ENCODE measurements at places on chromosomes 1 and 21. TPM values are rescaled to one million over a fixed set of nuclear protein-coding genes. Genes with fewer than 3 reads are reported as not detected.

DNA sequence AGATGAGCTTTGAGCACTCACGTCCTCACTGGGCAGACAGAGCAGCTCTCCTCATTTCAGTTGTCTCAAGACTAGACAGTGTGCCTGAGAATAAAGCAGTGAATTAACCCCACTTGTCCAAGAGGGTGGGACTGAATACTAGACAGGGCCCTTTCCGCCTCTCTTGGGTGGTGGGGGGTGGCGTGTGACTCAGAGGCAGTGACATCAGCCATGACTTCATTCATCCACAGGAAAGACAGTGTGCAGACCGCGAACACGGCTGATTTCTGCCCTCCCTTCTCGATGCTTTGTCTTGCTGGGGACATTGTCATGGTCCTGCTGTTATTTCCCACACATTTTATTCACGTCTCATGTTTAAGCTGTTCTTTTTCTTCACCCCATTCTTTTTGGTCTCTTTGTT is 64.9 kb downstream of the FGGY start:
- DNase-seq = no peak

- DNase-seq = no peak
These were observed 259 bp downstream of the KCNT2 start for GRCh38 chr1:196607981-196608380.

- DNase-seq = no peak
These were observed 153.8 kb downstream of the PTPRU start for GRCh38 chr1:29390075-29390474.

DNA sequence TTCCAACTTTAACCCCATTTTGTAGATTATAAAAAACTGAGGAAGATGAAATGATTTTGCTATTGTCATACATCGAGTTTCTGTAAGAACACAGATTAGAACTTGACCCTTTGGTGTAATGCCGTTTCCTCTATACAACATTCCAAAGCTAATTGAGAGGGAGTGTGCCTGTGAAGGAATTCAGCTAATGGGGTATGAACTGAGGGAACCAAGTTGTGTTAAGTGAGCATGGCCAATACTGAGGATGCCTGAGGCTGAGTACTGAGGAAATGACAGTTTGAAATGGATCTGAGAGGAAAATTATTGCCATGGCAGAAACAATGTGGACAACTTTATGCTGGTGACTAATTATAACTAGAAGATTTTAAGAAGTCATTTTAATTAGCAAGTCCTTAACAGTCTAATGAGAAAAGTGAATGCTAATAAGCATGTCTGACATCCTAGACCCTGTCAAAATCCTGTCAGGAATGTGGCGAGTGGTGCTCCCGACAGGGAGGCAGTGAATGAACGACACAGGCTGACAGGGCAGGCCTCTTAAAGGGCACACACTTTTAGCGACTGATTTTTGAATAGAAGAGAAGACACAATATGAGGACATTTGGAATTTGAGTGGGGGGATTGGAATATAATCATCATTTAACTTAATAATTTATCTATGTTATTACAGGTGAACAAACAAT is 262.5 kb downstream of the HLX start:
- DNase-seq = no peak

- no peak for DNase-seq
These were observed 12.3 kb upstream of the SDC3 start for GRCh38 chr1:30920827-30921226.

GRCh38 chr1:198179556-198179981 is 22.8 kb downstream of the NEK7 start:
- no peak for DNase-seq

DNA sequence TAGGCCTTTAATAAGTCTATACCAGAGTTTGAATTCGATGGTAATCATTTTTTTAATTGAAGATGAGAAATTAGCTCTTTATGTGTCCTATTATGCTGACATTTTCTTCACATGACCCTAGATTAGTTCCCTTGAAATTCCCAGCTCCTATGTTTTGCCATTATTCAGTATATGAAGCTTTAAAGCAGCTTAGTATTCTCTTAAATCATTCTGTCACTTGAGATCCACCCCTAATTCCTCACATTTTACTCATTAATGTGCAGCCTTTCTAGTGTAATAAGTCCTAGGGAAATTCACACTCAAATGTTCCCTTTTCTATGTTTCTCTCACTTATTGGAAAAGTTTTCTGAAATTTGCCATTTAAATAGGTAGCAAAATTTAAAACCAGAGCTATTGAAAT is 704.5 kb upstream of the B3GALT2 start:
- DNase-seq = no peak

DNA sequence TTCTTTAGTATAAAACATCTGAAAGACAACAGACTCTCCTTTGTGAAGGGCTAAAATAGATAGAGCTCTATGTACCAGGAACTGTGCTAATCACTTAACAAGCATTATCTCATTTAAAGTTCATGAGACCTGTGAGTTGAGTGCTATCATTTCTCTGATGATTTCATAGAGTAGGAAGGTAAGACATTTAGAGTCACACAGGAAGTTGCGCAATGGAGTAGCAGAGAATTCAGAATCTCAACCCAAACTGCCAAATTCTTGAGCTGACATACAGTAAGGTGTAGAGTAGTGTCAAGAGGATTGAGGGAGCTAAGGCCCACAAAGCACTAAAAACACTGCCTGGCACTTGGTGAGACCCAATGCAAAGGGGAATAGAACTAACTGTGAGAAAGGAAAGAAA is 384.3 kb downstream of the NTNG1 start:
- no peak for DNase-seq

GRCh38 chr1:45266151-45266801 is 59.9 kb upstream of the ZSWIM5 start:
- DNase-seq = peak; percentile 71

GRCh38 chr1:230543085-230543484 is 99.2 kb upstream of the COG2 start:
- no peak for DNase-seq

GRCh38 chr1:119139403-119139802 is 1.1 kb downstream of the WARS2 start:
- DNase-seq = no peak

- no peak for DNase-seq
These were observed 4.3 kb downstream of the TP73 start for GRCh38 chr1:3656450-3657095.

DNA sequence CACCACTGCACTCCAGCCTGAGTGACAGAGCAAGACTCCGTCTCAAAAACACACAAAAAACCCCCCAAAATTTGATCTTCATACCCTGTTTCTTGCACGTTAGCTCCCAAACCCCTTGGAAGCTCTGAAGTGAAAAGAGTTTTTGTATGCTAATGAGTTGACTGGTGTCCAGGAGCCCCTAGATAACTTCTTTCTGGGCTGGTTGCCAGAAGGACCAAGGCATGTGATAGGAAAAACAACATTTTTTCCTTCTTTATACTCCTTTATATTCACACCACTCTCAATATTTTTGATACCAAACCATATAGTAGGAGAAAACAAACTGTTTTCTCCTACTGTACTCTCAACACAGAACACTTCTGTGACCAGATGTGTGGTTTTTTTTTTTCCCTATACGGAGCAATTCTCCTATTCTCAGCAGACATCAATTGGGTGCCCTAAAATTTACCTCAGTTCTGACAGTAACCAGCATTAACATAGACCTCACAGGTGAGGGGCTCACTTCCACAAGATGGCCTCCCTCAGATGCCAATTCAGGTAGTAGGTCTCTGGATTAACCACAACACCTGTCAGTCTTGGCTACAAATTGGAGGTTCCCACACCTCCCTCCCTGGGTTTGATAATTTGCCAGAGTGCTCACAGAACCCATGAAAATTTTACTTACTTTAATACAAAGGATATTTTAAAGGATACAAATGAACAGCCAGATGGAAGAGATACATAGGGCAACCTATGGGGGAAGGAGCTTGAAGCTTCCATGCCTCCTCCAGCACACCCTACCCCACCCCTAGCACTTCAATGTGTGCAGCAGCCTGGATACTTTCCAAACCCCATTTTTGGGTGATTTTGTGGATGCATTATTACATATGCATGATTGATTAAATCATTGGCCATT is 25.6 kb downstream of the ZYG11B start:
- DNase-seq = no peak

- no peak for DNase-seq
These were observed 6.6 kb downstream of the ZBTB18 start for GRCh38 chr1:244057474-244058385.

GRCh38 chr1:175481126-175482070 is 262.0 kb downstream of the TNR start:
- DNase-seq = no peak

DNA sequence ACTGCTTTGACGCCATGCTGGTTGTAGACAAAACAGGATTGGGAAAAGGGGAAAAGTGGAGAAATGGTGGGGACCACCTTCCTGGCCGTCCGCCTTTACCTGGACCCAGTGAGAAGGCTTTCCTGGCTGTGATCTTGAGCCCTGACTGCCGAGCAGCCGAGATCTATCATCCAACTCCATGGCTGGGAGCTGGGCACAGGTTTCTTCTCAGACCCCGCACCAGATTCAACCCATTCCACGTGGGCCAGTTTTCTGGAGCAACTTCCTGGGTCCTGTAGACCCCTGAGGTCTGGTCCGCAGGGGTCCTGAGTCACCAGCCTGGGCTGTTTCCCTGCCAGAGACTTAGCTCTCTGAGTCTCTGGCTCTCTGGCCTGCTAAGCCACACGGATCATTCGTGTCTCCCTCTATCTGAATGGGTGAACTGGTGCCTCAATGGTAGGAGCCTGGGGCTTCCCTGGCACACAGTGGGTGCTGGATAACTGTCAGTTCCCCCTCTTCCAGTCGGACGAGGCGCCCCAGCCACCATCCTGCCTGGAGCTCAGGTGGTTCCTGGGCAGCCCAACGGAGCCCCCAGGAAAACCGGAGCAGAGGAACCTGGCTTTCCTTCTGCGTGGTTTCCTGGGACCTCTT is 4.5 kb upstream of the NPHP4 start:
- DNase-seq = no peak

DNA sequence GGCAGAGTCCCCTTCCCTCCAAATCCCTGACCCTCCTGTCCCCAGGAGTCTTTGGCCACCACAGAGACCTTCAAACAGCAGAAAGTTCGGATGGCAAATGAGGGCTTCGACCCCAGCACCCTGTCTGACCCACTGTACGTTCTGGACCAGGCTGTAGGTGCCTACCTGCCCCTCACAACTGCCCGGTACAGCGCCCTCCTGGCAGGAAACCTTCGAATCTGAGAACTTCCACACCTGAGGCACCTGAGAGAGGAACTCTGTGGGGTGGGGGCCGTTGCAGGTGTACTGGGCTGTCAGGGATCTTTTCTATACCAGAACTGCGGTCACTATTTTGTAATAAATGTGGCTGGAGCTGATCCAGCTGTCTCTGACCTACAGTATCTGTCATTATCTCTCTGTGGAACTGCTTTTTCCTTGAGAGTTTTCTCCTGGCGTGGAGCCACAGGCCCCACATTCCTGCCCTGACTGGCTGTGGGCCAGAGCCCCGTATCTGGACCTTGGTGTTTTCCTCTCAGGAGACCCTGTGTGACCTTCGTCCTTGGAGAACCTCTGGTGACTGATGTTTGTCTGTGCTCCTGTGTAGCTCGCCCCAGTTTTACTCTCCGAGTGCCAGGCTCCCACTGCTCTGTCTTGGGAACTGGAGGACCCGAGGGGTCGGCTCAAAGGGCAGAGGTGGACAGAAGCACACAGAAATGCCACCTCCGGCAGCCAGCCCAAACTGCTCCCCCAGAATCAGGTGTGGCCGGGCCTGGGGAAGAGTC is 4.8 kb downstream of the SLC27A3 start:
- no peak for DNase-seq

- DNase-seq = no peak
These were observed 38.1 kb downstream of the TNFRSF9 start for GRCh38 chr1:7902478-7903085.

GRCh38 chr1:29974316-29974724 is 738.0 kb downstream of the PTPRU start:
- DNase-seq = no peak

DNA sequence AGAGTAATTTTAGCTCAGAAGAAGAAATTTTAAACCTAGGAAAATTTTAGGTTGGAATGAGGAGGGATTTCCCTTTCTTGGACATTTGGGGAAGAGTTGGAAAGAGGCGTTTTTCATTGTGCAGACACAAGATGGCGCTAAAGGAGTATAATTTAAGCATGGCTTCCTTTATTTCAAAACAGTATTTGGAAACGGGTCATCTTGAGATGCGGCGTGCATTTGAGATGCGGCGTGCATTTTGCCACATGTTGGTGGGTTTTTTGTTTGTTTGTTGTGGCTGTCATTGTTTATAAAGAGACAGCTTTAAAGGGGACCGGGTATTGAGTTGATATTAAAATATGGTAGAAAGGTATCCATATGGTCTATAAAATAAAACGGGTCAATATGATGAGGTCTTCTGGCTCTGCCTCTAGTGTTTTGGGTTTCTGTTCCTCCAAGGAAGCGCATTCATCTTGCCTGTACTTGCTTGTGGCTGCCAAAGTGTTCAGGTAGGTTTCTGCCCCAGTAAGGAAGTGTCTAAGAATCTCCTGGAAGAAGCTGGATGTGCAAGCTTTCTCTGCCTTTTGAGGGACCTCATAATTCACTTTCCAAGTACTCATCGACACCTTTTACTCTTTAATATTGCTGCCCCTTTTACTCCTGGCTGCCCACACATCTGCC is 210.3 kb downstream of the SLC35F3 start:
- DNase-seq = peak; percentile 62

GRCh38 chr1:61247051-61247825 is 164.9 kb downstream of the NFIA start:
- DNase-seq = no peak

DNA sequence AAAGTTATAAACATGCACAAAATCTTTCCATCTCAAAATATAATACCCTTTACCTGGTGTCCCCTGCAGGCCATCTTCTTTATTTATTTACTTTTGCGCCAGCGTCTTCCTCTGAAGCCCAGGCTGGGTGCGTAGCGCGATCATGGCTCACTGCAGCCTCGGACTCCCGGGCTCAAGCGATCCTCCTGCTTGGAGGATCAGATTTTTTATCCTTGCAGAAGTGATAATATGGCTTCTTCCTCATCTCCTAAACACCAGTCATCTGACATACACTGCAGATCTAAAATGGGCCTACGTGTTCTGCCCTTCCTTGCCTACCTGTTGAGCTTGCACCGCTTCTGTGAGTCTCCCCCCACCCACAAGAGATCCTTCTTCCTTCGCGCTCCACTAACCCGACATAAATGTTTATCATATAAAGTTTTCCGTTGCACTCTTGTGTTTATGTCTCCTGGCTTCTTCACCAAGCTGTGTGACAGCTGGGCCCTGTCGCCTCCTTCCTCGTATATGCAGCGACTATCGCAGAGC is 506 bp upstream of the SRP9 start:
- DNase-seq = no peak

LCK gene
- 0.74 TPM for total RNA-seq

CELA2A gene
- total RNA-seq = not detected

MLLT11 gene
- total RNA-seq = 3.5 TPM

NTPCR gene
- 27.3 TPM for total RNA-seq

BSND gene
- not detected for total RNA-seq

OR6F1 gene
- not detected for total RNA-seq

OVAAL gene
- 0.70 TPM for total RNA-seq

CD5L gene
- total RNA-seq = not detected

ITLN1 gene
- total RNA-seq = 1,064 TPM

XCL1 gene
- total RNA-seq = 0.39 TPM

CLCNKA gene
- total RNA-seq = 0.20 TPM

ANKRD65 gene
- total RNA-seq = 2.4 TPM

FMO3 gene
- total RNA-seq = 2.4 TPM
